SJCRH30 (cell line): ENCODE measurements at places on chromosomes 12 and 14.

DNA sequence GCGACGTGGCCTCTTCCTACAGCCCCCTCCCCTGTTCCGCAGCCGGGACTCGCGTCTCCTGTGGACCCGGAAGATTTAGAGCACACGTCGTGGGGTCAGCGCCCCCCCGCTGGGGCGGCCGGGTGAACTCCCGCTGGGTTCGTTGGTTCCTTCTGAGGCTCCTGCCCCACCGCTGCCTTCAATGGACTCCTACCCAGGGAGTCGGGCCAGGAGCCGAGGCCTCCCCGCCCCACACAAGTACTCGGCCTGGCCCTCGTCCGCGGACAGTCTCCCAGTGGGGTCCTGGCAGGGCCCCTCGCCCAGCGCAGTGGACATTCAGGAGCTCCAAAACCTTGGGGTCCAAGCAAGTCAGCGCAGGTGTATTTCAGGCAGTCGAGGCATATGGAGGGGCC lies 1.2 kb downstream of the MMP17 start:
- H3K36me3 ChIP-seq = no peaks in the 10 kb centered on the region
- no peaks in the 10 kb centered on the region for H3K4me1 ChIP-seq
- H3K27me3 ChIP-seq = no peaks in the 10 kb centered on the region; the same call in 1 of the 2 replicates
- peak overlapping the region; percentile 30 for H3K4me3 ChIP-seq

GRCh38 chr12:13061377-13061776 lies 17.2 kb downstream of the FAM234B start:
- no peak overlapping the region for H3K4me3 ChIP-seq
- H3K27ac ChIP-seq = no peak overlapping the region
- no peak for DNase-seq
- H3K27me3 ChIP-seq = no peaks in the 10 kb centered on the region

DNA sequence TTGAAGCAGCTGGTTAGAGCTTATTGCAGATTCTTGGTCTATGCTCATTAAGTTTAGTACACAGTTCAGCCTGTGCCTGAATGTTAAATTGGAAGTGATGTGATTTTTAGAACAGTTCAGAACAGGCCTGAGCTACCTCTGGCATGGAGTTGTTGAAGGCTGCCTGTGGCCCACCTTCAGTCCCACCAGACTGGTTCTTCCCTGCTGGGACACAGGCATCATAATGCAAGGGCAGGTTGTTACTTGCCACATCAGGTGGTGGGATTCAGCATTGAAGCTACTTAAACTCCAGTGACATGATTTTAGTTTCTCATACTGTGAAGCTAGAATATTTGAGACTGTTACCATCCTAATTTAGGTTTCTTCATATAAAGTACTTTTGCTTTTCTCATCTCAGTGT lies 49.4 kb downstream of the PROX2 start:
- no peak overlapping the region for H3K27ac ChIP-seq
- H3K4me3 ChIP-seq = no peak overlapping the region
- no peak for DNase-seq
- H3K36me3 ChIP-seq = peaks cover 37% of the 10 kb centered on the region
- no peaks in the 10 kb centered on the region for H3K27me3 ChIP-seq
- no peaks in the 10 kb centered on the region for H3K4me1 ChIP-seq

- H3K27me3 ChIP-seq = no peaks in the 10 kb centered on the region
- H3K4me3 ChIP-seq = no peak overlapping the region
- no peaks in the 10 kb centered on the region for H3K36me3 ChIP-seq
- H3K27ac ChIP-seq = no peak overlapping the region
Measured at GRCh38 chr12:128969480-128970055, 116.3 kb downstream of the GLT1D1 start.

GRCh38 chr14:80798211-80798610 lies 143.3 kb downstream of the CEP128 start:
- no peaks in the 10 kb centered on the region for H3K27me3 ChIP-seq
- H3K4me3 ChIP-seq = no peak overlapping the region
- no peak overlapping the region for H3K27ac ChIP-seq

GRCh38 chr12:110844551-110845338 lies 2.0 kb upstream of the CCDC63 start:
- no peak overlapping the region for H3K27ac ChIP-seq
- H3K36me3 ChIP-seq = no peaks in the 10 kb centered on the region
- no peaks in the 10 kb centered on the region for H3K27me3 ChIP-seq

DNA sequence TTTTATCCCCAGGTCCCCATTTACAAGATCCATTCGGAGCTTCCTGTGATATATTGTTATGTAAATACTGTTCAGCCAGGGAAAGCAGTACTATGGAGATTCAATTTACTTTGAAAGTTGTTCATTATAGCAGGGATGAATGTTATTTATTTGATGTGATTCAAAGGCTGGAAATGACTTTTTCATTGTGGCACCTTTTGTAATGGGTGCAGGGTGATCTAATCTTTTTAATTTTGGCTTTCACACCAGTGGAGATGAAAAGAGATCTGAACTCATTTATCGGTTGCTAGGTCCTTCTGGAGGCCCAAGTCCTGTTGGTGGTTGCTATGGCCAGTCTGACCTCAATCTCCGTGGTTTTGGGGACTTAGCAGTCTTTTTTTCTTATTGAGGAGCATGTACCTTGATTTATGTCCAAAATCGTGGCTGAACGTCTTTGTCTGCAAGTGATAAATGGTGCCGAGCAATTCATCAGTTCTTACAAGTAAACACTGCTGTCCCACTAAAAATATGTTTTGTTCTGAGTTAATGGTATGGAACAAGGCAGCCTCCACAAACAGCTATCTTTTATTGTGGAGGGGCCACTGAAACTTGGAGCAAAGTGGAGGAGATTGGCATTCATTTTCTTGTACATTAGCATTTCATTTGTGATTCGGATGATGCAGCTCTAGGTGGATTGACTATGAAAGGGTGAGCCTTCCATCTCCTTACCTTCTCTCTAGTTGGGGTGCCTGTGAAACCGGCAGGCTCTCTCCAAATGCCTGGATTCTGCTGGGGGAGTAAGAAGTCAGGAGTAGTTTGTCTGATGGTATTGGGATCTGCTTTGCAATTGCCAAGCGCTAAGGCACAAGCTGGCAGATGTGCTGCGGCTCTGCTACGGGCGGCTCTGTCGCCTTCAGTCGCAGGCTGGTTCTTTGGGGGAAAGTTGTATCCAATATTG lies 2.0 kb downstream of the RMST start:
- H3K27ac ChIP-seq = peak overlapping the region; percentile 46; the same call in 1 of the 2 replicates
- peak; percentile 50 for DNase-seq

GRCh38 chr14:22994762-22995275 lies 12.5 kb upstream of the AJUBA start:
- no peaks in the 10 kb centered on the region for H3K27me3 ChIP-seq
- H3K36me3 ChIP-seq = no peaks in the 10 kb centered on the region
- DNase-seq = peak; percentile 75
- H3K4me3 ChIP-seq = no peak overlapping the region
- peaks cover 31% of the 10 kb centered on the region for H3K4me1 ChIP-seq
- H3K27ac ChIP-seq = no peak overlapping the region

DNA sequence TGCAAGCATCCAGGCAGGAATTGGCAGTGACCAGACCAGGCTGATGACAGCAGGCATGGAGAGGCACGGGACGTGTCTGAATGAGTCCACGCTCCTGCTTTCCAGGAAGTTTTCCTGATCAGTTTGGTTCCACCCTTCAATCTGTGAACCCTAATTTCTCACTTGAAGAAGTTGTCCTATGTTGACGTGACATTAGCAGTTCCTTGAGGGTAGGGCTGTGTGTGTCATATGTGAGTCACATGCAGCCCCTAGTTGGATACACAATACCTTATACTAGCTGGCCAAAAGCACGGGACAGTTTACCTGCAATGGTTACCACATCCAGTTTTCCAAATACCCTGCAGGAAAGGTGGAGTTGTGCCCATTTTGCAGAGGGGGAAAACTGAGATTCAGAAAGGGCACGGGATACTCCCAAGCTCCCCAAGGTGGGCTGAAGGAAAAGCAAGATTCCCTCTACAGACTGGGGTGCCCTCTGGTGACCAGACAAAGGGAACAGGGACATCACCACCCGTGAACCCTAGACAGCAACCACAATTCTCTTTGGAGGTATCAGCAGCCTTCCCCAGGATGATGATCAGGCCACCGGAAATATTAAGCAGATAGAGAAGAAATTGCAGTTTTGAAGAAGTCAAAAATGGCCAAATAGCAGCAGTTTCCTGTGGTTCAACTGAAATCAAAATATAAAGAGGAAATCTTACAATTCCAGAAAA lies 194.5 kb downstream of the PHETA1 start:
- DNase-seq = peak; percentile 19
- no peaks in the 10 kb centered on the region; the same call in 1 of the 2 replicates for H3K27me3 ChIP-seq
- H3K36me3 ChIP-seq = no peaks in the 10 kb centered on the region
- no peaks in the 10 kb centered on the region for H3K4me1 ChIP-seq

GRCh38 chr14:48035836-48036235 lies 360.4 kb upstream of the MDGA2 start:
- no peaks in the 10 kb centered on the region for H3K36me3 ChIP-seq
- H3K27me3 ChIP-seq = no peaks in the 10 kb centered on the region
- H3K27ac ChIP-seq = no peak overlapping the region
- no peaks in the 10 kb centered on the region for H3K4me1 ChIP-seq

DNA sequence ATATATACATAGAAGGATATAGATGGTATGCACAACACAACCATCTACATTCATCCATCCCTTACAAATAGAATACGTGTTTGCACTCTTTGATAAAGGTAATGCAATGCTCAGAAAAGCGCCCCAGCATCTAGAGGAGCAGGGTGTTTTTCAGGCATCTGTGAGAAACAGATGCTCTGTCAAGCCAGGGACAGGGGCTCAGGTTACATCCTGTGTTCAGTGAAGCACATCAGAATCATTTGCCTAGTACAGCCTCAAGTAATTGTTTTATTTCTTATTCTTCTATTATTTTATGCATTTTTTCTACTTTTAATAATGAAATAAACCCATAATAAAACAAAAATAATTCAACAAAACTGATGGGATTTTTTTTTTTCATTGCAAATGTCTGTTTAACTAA lies 50.5 kb upstream of the HIF1A start:
- no peak overlapping the region for H3K4me3 ChIP-seq
- peak; percentile 66 for DNase-seq
- no peaks in the 10 kb centered on the region for H3K27me3 ChIP-seq
- H3K27ac ChIP-seq = no peak overlapping the region
- H3K36me3 ChIP-seq = no peaks in the 10 kb centered on the region
- peaks cover 11% of the 10 kb centered on the region for H3K4me1 ChIP-seq

DNA sequence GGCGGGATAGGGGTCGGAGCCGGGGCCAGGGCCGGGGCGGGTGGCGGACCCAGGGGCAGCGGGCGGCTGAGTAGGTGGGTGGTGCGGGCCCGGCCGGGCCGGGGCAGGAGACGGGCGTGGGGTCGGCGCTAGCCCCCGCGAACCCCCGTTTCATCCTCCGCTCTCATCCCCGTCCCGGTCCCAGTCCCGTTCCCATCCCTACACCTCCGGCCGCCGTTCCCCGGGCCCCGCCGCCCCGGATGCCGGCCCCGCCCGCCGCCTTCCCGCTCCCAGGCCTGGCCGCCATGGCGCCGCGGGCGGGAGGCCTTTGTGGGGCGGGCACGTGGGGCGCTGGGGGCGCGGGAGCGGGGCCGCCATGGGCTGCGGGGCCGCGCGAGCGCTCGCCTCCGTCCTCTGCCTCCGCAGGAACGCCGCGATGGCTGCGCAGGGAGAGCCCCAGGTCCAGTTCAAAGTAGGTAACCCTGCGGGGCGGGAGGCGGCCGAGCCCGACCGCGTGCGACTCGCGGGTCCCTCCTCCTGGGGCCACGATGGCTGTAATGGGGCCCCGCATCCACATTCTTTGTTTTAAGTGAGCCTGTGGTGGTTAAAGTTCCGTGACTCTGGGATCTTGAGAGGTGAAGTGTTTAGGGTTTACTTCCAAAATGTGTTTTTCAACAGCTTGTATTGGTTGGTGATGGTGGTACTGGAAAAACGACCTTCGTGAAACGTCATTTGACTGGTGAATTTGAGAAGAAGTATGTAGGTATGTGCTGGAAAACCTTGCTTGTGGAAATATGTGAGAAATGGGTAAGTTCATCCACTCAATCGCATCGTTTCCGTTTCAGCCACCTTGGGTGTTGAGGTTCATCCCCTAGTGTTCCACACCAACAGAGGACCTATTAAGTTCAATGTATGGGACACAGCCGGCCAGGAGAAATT lies 572 bp downstream of the RAN start:
- H3K36me3 ChIP-seq = peaks cover 50% of the 10 kb centered on the region
- DNase-seq = no peak
- peak overlapping the region; percentile 97 for H3K4me3 ChIP-seq
- H3K4me1 ChIP-seq = 0 out of 2 replicates have a peak, but pooled peaks cover 3% of the 10 kb centered on the region
